Breast epithelium (tissue), 4 donors: ENCODE measurements at places on chromosomes 3 and 15. TPM values are rescaled to one million over a fixed set of nuclear protein-coding genes. Genes with fewer than 3 reads are reported as not detected.

ATP13A5 gene
- not detected for total RNA-seq

CHDH gene
- total RNA-seq, result 2.9 TPM

DNA sequence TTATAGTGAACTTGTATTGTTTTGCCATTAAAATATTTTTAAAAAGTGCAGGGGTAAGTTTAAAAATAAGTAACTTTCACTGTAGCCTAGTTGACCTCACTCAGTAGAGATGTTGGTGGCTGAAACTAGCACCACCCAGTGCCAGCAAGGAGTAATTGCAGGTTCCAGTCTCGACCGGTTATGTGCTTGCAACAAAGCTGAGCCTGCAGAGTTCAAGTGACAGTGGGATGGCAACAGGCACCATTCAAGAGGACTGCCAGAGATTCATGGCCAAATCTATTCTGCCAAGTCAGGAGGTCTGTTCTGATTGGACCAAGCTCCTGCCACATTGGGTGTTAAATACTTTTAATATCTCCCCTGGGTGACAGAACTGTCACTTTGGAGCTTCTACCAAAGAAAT lies 2.7 kb downstream of the ADAMTS7 start:
- no peak for DNase-seq

GRCh38 chr3:98482717-98483482 lies 14.6 kb upstream of the OR5K2 start:
- no peak for DNase-seq

GRCh38 chr15:65333148-65333820 lies 28.8 kb downstream of the RNU5B-1 start:
- DNase-seq, result no peak

GRCh38 chr3:31468433-31468832 lies 64.3 kb upstream of the STT3B start:
- DNase-seq, result no peak

- no peak for DNase-seq
Measured at GRCh38 chr3:139425745-139426400, 36.4 kb upstream of the COPB2 start.

- DNase-seq, result no peak
Measured at GRCh38 chr3:122239112-122239511, 55.6 kb downstream of the CASR start.

- DNase-seq, result no peak
Measured at GRCh38 chr3:31450345-31450744, 82.4 kb upstream of the STT3B start.

GRCh38 chr3:139893267-139893962 lies 41.6 kb upstream of the CLSTN2 start:
- no peak for DNase-seq
